Psoas muscle (tissue), 8 donors: ENCODE measurements at places on chromosomes 7 and 10.
A peak's percentile ranks its signal among the peaks of the same experiment; 100 is the strongest.

DNA sequence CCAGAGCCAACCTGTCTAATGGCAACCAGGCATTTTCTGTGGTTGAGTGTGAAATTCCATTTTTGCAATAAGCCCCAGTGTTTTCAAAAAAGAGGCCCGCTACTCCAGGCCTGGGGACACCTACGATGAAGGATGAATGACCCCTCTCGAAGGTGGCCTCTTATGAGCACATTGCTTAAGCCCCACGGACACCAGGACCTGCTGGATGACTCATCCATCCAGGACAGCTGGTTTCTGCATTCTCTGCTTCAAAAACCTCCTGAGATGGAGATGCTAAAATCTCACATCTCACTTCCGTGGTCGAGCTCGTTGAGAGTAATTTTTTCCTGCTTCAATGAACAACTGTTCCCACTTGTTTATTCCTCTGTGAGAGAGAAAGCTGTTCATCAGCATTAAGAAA, 150.2 kb upstream of the FZD8 start:
- DNase-seq, result no peak

DNA sequence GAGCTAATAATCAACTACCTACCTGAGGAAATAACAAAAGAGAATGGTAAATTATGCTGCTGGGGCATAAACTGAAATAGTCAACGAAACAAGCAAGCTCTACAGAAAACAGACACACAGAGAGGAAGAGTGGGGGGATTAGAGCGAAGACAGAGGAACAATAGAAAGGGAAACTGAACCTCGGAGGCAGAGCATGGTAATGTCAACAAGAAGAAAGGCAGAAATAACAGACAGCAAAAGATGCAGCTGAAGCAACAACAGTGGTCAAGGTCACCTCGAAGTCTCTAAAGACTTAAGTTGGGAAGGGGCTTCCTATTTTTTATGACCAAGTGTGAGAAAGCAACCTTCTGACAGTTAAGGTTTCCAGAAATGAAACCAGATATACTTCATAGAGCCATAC, 177.0 kb downstream of the ZNF438 start:
- no peak for DNase-seq

DNA sequence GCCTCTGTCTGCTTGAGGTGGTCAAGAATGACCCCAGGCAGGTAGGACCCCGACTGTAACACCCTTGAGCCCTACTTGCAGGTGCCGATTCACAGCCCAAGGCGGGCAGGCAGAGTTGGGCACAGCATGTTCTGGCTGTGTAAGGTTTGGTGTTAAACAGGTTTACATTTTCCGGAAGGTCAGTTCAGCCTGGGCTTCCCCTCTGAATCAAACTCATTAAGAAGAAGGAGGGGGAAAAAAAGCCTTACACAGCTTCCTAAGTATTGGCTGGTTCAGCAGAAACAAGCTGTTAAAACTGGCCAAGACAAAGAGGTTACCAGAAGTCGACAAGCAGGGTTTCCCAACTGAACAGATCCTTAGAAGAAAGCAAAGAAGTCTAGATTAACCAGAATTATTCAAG, 132.7 kb downstream of the PRPF18 start:
- no peak for DNase-seq

DNA sequence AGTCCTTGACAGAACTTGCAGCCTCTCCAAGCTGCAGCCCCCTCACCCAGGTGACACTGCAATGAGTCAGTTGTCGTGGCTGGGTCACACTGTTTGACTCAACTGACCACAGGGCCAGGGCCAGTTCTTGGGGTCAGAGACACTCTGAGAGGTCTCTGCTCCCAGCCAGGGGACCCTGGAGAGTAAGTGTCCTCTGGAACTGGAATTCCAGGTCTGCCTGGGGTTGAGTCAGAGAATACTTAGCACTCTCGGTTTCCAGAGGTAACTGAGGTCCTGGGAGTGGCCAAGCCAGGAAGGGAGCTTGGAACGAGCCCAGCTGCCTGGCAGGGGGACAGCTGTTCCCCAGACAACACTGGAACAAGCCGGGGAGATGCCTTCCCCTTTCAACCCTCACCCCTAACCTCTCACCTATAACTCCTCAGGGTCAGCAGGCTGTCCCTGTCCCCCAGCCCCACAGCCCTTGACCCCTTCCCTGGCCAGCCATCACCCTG, 2.2 kb upstream of the MYL10 start:
- no peak for DNase-seq

- peak; percentile 43 for DNase-seq
Measured at GRCh38 chr7:143900230-143900766, 1.7 kb downstream of the TCAF1 start.

GRCh38 chr7:117111535-117111934, 158.2 kb downstream of the ST7 start:
- DNase-seq, result no peak

DNA sequence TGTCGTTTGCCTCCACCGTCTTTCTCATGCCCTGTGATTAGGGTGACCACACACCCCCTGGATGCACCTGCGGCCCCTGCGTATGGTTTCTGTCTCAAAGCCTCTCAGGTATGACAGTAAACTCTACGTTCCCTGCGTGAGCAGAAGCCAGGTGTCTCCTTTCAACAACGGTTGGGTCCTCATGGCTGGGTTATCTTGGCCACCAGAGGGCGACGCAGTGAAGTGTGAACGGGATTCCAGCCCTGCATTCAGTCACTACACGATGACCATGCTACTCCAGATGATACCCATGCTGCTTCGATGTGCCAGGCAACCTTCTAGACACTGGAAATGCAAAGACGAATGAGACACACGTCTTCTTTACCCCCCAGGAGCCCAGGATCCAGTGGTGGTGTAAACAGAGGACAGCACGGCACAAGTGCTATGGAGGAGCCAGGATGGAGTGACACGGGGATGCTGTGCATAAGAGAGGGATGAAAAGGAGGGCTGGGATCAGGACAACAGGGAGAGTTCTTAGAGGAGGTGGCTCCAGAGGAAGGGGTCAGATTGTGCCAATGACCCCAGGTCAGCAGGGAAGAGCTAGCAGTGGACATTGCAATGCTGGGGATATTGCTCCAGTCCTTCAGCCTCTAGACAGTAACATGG, 228.1 kb upstream of the PFKP start:
- DNase-seq, result peak; percentile 30

GRCh38 chr7:22193450-22193983, 163.4 kb downstream of the RAPGEF5 start:
- DNase-seq, result no peak

DNA sequence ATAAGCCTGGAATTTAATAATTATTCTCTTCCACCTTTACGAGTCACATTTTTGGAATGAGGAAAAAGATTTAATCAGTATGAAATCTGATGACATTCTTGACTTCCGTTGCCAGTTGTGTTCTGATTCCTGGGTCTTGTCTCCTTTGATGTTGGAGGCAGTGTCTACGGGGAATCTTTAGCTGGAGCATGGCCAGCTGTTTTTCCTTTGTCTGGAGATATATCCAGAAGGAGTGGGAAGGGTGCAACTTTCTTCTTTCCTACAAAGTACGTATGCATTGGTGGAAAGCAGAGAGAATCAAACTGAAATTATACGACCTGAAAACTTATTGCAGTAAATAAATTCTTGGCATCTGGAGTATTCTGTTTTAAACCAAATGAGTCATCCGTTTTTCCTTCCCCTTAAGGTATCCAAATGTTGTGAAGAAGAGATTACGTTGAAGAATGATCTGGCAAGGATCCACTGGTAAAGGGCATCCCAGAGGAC, 6.9 kb upstream of the GNG11 start:
- DNase-seq, result no peak

GRCh38 chr7:16298221-16298620, 123.1 kb downstream of the CRPPA start:
- DNase-seq, result no peak

- DNase-seq, result no peak
Measured at GRCh38 chr10:10968257-10968588, 49.4 kb upstream of the CELF2 start.

GRCh38 chr7:116630357-116630756, 41.6 kb upstream of the MET start:
- no peak for DNase-seq

DNA sequence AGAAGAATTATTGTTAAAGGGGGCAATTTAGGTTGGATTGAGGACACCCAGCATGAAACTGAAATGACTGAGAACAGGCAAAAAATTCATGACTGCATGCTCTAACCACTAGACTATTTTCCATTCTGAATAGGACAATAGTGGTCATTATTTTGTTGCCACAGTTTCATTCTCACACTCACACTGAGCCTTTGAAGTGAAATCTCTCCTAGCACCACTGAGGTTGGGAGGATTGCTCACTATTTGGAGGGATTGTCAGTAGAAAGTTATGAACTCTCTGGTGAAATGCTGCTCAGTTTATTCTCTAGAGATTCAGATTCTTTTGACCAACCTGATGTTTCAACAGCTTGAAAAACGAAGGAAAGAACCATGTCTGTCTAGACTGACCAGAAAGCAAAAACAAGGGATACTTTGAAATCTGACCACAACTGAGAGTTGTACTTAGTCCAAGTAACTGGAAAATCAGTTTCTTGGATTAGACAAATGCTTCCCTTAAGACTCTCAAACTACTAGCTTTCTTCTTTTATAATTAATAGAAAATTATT, 191.2 kb downstream of the DYNC1I1 start:
- DNase-seq, result no peak

DNA sequence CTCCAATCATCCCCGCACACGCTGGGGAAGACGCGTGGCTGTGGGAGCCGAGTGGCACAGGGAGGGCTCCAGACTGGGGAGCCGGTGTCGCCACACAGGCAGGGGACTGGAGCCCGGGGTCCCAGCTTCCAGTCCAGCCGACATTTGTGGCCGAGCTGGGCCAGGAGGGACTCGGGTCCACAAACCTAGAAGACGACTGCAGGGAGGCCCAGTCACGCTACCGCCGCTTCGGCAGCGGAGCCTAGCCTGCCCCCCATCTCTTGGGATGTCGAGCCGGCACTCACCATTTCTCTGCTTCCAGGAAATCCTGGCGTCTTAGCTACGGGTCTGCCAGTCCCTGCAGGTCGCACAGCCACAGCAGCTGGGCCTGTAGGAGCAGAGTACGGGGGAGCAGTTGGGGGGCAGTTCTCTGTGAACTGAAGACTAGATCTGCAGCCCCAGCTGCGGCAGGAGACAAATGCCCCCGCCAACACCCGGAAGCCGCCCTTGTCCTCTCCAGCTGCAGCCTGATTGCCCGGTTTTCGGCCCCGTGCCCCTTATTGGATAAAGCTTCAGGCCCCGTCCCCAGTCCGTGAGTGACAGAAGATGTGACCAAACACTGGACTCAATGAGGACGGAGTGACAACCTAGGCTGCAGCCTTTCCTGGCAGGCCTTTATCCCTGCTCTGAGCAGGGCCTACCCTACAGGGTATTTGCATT, 270.7 kb downstream of the ZNF33B start:
- peak; percentile 71 for DNase-seq

- DNase-seq, result no peak
Measured at GRCh38 chr7:36071605-36072004, 81.4 kb upstream of the EEPD1 start.

- no peak for DNase-seq
Measured at GRCh38 chr7:149286811-149287400, 24.9 kb downstream of the ZNF783 start.

DNA sequence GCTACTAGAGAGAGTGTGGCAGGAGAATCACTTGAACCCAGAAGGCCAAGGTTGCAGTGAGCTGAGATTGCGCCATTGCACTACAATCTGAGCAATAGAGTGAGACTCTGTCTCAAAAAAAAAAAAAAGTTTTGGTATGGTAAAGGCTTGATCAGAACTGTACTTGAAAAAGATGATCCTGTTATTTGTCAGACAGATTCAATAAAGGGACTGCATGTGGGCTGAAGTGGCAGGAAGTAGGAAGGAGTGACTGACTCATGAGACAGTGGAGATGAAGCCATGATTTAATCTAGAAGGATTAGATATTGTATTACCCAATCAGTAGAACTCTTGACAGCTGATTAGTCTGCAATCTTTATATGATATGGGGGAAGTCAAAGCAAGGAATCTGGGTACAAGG, 2.7 kb upstream of the TMEM254 start:
- DNase-seq, result no peak

- no peak for DNase-seq
Measured at GRCh38 chr10:24503461-24504320, 220.0 kb downstream of the ARHGAP21 start.

DNA sequence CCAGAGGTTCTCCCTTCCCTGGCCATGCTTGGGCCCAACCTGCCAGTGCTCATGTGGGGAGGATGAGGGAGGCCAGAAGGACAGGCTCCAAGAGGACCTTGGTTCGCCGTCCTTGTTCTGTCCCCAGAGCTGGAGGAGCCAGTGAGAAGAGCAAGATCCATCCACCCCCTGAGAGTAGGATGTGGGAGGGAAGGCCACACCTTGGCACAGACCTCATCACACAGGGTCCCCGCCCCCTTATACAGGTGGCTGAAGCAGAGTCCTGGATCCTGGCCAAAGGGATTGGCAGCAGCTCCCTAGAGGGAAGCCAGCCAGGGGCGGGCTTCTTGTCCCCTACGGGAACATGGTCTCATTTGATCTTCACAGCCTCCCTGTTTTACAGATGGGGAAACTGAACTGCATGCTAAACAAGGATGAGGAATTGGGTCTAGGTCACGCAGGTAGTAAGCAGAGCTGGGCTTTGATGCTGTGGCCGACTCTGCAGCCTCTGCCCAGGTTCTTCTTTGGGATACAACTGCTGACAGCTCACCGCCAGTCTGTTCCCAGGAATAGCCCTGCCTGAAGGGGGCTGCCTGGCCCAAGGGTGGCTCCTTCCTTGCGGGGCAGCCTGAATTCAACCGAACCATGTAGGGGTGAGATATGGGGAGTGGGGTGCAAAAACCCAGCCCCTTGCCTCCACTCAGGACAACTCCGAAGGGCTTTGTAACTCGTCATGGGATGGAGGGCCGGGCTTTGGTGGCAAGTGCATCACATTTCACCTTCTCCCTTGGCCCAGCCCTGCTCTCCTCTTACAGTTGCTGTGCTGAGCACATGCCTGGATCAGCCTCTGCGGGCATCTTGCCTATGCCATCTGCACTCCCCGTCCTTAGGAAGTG, 62.2 kb upstream of the KDM7A start:
- DNase-seq, result no peak

DNA sequence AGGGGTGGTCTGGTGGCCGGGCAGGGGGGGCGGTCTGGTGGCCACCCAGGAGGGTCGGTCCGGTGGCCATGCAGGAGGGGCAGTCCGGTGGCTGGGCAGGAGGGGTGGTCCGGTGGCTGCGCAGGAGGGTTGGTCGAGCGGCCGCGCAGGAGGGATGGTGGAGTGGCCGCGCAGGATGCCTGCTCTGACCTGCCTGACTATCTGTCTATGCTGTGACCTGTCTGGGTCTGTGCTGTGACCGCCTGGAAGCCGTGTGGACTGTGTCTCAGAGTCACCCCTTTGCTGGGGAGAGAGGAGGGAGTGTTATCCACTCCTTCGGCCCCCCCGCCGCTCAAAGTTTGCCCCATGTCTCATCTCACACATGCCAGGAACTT, 113.2 kb downstream of the ACTR3B start:
- DNase-seq, result no peak

- DNase-seq, result no peak
Measured at GRCh38 chr10:62233356-62234076, 35.1 kb downstream of the RTKN2 start.
